Stimulated activated CD4-positive, alpha-beta T cell treated with anti-CD3 and anti-CD28 coated beads, Interleukin-2, amount 100 ng/mL, for 48 hours (primary cell): ENCODE measurements at places on chromosomes 3 and 15.

- no peak for DNase-seq
These were observed 23.8 kb upstream of the POLG start for GRCh38 chr15:89358435-89358754.

DNA sequence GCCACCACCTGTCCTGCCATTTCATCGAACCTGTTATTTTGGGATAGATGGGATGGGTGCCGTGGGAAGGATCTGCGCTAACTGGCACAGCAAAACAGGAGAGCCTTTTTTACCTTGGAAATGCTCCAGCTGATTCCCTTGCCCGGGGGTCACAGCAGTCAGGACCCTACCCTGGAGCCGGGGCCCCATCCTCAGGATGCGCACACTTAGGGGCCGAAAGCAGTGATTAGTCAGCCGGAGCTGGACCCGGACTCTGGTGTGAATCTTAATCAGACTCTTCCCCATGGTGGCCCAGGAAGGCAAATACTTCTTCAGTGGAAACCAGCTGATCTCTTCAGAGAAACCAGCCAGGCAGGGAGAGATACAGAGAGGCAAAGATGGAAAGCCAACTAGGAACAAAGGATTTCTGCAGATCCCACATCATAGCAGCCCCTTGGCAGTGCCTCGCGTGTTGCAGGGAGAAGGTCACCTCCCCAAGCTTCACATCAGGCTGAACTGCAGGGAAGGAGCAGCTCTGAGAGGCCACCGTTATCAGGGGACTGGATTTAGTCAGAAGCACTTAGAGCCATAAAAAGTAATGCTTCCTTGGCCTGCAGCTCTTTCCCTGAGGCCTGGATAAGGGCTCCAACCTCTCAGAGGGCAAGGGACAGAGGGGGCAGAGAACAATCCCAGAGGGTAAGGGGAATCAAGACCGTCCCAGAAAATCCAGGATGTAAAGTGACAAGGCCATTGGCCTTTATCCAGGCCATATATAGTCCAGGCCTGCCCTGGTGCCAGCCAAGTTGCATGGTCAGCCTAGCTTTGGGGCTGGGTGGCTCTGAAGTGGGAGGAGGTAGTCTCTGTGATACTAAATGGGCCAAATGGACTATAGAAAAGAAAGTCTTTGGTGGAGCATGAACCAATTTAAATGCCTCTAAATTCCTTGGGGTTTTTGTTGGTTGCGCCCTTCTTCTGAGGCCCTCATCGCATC, 52.9 kb downstream of the WDR76 start:
- no peak for DNase-seq

DNA sequence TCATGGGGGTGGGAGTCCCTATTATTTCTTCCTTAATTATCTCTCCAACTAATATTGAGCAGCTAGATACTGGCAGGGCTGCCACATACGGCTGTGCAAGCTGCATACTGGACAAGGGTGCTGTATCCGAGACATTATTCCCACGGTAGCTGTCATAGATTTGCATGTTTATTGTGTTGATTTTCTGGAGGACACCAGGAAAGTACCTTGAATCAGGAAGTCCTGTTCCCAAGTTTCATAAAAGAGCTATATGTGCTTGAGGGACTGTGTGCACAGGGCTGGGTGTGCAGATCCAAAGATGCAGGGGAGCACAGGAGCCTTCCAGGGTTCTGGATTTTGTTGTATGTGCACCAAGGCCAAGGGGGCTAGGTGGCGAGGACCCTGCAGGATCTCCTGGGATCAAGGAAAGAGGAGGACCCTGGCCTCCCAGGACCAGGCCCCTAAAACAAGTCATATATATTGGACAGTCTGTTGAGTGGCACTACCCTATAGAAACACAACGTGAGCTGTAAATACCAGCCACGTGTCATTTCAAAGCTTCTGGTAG, 119.2 kb upstream of the ALDH1A3 start:
- no peak for DNase-seq

GRCh38 chr3:124588794-124589193, 141.5 kb upstream of the UMPS start:
- DNase-seq: no peak

DNA sequence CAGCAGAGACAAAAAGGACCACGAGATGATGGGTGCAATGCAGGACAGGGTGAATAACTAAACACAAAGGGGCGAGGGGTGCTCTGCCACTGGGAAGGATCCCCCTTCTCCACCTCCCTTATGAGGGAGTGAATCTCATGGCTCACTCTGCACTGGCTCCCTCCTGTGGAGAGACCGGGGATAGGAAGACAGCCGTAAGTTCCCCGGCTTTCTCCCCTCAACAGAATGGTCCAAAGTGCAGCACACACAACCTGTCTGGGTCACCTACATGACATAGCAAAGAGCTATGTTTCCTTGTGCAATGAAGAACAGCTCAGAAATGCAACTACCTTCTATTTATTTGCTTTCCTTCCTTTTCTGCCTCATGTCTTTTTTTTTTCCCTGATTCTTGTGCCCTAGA, 7.8 kb upstream of the ACSBG1 start:
- no peak for DNase-seq

GRCh38 chr3:131658115-131658514, 155.3 kb upstream of the MRPL3 start:
- no peak for DNase-seq

GRCh38 chr15:100201376-100202280, 140.1 kb downstream of the ADAMTS17 start:
- no peak for DNase-seq

GRCh38 chr15:58483376-58483775, 51.6 kb downstream of the LIPC start:
- DNase-seq: no peak

DNA sequence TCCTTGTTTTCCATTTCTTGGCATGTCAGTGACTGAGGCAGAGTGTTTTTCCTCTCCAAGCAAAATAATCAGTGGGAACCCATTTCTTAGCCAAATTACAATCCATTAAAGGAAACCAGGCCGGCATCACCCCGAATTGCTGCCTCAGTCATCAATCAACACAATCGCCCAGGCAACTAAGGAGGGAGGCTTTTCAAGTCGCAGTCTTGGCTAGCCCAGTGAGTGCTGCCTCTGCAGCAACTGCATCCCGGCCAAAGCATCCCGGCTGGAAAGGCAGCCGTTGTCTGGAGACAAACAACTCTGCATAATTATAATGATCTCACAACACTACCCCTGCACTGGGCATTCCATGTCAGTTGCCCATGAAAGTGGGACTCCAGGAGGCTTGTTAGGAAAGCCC, 213.5 kb upstream of the PRICKLE2 start:
- DNase-seq: no peak

- DNase-seq: no peak
These were observed 11.0 kb downstream of the ETV5 start for GRCh38 chr3:186097663-186098451.

- no peak for DNase-seq
These were observed 1.6 kb downstream of the NKTR start for GRCh38 chr3:42601896-42602581.

DNA sequence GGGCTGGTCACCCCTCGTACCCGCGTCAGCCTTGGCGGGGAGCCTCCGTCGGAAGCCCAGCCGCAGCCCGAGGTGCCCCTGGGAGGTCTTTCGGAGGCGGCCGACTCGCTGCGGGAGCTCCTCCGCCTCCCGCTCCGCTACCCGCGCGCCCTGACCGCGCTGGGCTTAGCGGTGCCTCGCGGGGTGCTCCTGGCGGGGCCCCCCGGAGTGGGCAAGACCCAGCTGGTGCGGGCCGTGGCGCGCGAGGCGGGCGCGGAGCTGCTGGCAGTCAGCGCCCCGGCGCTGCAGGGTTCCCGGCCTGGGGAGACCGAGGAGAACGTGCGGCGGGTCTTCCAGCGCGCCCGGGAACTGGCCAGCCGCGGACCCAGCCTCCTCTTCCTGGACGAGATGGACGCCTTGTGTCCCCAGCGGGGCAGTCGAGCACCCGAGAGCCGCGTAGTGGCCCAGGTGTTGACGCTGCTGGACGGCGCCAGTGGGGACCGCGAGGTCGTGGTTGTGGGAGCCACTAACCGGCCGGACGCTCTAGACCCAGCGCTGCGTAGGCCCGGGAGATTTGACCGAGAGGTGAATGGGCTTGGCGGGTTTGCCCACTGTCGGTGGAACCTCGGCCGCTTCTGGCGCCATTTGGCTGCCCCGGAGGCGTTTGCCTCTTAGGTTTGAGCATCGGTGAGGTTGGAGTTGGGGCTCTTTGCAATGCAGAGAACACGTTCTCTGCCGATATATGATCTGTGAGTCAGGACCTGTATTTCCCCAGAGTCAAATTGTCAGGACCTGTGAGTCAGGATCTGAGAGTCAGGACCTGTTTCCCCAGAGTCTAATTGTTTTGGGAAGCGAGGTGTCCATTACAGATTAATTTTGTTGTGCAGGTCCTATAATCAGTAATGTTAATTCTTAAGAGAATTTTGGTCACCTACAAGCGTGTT, 24.9 kb upstream of the GATM start:
- DNase-seq: peak; percentile 24

GRCh38 chr15:67422296-67422695, 98.6 kb upstream of the C15orf61 start:
- no peak for DNase-seq

- DNase-seq: no peak
These were observed 185.2 kb upstream of the CADPS start for GRCh38 chr3:63060412-63060811.

- no peak for DNase-seq
These were observed 82.2 kb upstream of the EPHA3 start for GRCh38 chr3:89025185-89025584.

GRCh38 chr15:69104050-69104750, 56.2 kb upstream of the GLCE start:
- no peak for DNase-seq

GRCh38 chr3:11140713-11141104, 13.6 kb upstream of the HRH1 start:
- DNase-seq: no peak

DNA sequence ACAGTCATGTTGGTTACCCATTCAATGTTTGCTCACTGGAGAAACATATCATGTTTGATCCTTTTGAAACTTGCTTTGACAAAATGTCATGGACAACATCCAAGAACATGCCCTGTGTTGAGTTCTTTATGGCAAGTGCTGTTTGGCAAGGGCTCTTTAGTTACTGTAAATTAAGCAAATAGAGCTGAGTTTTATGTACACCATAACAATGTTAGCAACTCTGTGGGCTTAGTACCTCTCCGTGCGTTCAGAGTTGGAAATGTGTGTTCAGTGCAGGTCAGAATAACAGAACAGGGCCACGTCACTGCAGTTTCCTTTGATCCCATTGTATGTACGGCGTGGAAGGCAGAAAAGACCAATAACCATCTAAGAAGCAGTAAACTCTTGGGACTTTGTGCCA, 132.5 kb downstream of the MYRIP start:
- DNase-seq: no peak

- no peak for DNase-seq
These were observed 12.3 kb downstream of the CA12 start for GRCh38 chr15:63369296-63369695.

- no peak for DNase-seq
These were observed 10.3 kb upstream of the ZMAT3 start for GRCh38 chr3:179081885-179082284.

- DNase-seq: no peak
These were observed at the start of gene ZNF660 for GRCh38 chr3:44584646-44585501. ZNF660 (plus strand) TSS chr3:44584964; CDS start chr3:44594194, 9,230 bp downstream.

- no peak for DNase-seq
These were observed 44.7 kb upstream of the SELENOK start for GRCh38 chr3:53936347-53936746.
